H9 (cell line): ENCODE measurements at places on chromosomes 11 and 22.

GRCh38 chr11:86680716-86681482 is 8.5 kb upstream of the ME3 start:
- no peak for DNase-seq

DNA sequence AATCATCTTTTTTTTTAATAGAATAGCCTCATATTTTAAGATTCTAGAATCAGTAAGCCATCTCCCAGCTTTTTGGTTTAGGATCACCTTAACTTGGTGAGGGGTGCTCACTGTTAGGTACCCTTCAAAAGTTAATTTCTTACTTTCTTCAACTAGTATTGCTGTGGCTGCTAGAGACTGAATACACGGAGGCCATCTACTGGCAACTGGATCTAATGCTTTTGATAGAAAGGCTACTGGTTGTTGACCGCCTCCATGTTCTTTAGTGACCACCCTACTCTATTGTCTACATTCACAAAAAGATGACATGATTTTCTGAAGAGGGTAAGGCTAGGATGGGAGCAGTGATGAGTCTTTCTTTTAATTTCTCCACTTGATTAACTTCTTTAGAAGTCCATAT is 16.7 kb upstream of the ALDH3B2 start:
- no peak for DNase-seq

GRCh38 chr22:43745411-43745770 is 66.7 kb downstream of the EFCAB6 start:
- DNase-seq = no peak

GRCh38 chr11:12075822-12076821 is 34.3 kb upstream of the MICAL2 start:
- no peak for DNase-seq

GRCh38 chr11:109512680-109513079 is 90.7 kb downstream of the C11orf87 start:
- DNase-seq = no peak

- DNase-seq = no peak
Observed at GRCh38 chr11:33706546-33706945, 5.9 kb upstream of the C11orf91 start.

GRCh38 chr11:128835741-128836430 is 31.2 kb downstream of the KCNJ1 start:
- DNase-seq = no peak

- DNase-seq = peak; percentile 21
Observed at GRCh38 chr11:73249853-73250783, 22.0 kb upstream of the P2RY6 start.

GRCh38 chr11:88405853-88406252 is 68.3 kb upstream of the CTSC start:
- no peak for DNase-seq

DNA sequence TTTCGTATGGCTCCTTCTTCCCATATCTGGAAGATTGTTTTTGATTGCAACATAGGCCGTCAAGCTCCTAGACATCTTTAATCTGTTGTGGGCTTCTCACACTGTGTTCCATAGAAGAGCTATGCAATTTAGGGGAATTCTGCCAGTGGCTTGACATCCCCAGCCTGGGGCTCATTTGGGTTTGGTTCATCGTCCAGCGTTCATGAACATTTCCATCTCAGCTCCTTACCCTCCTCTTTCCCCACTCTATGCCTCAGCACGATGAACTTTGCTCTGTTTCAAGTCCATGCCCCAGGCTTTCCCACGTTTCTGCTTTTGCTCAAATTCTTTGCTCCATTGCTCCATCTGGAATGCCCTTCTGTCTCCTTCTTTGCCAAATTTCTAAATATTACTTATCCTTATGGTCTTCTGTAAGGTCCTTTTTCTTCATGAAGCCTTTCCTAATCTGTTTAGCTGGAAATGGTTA is 26.1 kb upstream of the CLMP start:
- no peak for DNase-seq
